ENCODE measurements at places on chromosomes 2 and 18.

- DNase-seq, result no peak
These were observed 106.9 kb downstream of the HDAC4 start for GRCh38 chr2:239293775-239294430.

DNA sequence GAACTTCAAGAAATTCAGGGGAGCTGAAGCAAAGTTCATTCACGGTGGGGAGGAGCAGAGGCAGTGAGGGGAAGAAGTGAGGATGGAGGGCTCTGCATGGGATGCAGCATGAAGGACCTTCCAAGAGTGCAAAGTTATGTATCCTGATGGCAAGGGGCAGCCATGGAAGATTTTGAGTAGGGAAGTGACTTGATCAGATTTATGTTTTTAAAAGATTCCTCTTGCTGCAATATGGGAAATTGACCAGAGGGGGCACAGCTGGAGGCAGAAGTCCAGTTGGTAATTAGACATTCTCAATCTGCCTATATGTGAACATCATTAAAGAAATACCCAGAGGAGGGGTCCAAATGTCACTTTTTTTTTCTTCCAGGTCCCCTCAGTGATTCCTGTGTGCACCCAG lies 21.5 kb upstream of the ANXA4 start:
- DNase-seq, result no peak

GRCh38 chr2:216327447-216327935 lies 44.8 kb downstream of the MARCHF4 start:
- DNase-seq, result no peak

- DNase-seq, result no peak
These were observed 44.2 kb downstream of the FARSB start for GRCh38 chr2:222611684-222612083.
